ENCODE measurements at places on chromosomes 3 and 15.

DNA sequence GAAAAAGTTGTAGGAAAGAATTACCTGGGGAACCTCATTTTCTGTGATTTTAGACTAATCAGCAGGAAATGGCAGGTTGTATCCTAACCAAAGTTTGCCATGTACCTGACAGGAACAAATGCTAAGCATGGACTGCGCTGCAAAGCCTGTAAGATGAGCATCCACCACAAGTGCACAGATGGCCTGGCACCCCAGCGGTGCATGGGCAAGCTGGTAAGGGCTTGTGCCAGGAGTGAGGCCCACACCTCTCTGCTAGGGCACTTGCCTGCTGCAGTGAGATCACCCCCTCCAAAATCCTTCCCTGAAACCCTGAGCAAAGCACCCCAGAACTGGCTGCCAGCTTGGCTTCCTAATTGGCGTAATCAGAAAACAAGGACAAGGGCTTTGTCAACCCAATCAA lies 102.6 kb downstream of the STAC start:
- H3K4me3 ChIP-seq = no peak overlapping the region
- no peaks in the 10 kb centered on the region for H3K4me1 ChIP-seq

DNA sequence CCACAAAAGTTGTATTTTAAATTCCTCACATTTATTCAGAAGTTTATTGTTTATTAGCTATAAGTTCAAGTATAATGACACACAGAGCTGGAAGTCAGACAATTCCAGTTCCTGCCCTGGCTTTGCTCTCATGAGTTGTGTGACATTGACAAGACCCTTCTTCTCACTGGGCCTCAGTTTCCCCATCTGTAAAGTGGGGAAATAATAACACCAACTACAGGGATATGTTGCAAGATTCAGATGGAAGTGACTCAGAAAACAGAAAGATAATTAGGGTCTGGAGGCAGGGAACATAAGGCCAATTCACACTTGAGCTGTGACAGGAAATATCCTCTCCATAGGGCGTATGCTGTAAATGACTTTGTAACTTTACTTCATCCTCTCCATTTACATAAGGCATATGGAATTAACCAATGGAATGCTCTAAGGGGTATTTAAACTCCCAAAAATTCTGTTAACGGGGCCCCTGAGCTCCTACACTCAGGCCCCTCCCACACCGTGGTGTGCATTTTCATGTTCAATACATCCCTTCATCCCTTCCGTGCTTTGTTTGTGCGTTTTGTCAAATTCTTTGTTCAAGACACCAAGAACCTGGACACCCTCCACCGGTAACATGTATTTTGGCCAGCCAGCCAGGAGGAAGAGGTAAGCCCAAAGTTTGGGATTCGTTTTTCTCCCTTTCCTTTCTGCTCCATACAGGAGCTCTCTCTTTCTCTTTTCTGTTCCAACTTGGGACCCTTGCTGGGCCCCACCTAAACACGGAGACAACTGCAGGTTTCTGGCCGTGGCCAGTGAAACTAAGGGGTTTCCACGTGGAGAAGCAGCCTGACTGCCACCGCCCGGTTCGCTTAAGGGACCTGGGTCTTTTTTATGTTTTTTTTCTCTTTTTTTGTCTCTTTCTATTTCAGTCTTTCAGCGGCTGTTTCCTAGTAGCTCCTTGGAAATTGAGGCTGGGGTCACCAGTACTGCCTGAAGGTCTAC lies 16.9 kb downstream of the CYP11A1 start:
- no peaks in the 10 kb centered on the region for H3K4me1 ChIP-seq
- H3K27ac ChIP-seq = no peak overlapping the region
- H3K27me3 ChIP-seq = peaks cover 12% of the 10 kb centered on the region
- peaks cover 10% of the 10 kb centered on the region for H3K36me3 ChIP-seq
- H3K4me3 ChIP-seq = no peak overlapping the region
- no peak for DNase-seq

- no peak overlapping the region for H3K27ac ChIP-seq
- no peak for DNase-seq
- H3K27me3 ChIP-seq = peaks cover 17% of the 10 kb centered on the region
- no peak overlapping the region for H3K4me3 ChIP-seq
- H3K36me3 ChIP-seq = no peaks in the 10 kb centered on the region
- H3K4me1 ChIP-seq = no peaks in the 10 kb centered on the region
These were observed 23.9 kb upstream of the ST3GAL6 start for GRCh38 chr3:98739266-98739665.

DNA sequence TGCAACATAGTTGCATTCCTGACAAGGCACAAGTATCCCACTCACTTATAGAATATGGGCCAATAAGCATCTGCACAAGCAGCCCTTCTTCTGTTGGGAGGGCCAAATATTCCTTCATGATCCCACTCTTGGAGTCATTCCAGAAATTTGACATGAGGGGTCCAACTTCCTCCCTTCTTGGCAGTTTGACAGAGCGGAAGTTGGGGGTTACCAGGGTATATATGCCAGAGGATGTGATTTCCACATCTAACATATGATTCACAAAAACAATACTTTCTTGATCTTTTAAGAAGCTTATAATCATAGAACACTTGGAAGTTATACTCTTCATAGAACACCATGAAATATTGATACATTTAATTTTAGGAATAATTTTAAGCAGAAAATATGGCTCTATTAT lies 100.9 kb upstream of the CRBN start:
- H3K4me1 ChIP-seq = no peaks in the 10 kb centered on the region
- DNase-seq = no peak
- no peak overlapping the region for H3K27ac ChIP-seq

DNA sequence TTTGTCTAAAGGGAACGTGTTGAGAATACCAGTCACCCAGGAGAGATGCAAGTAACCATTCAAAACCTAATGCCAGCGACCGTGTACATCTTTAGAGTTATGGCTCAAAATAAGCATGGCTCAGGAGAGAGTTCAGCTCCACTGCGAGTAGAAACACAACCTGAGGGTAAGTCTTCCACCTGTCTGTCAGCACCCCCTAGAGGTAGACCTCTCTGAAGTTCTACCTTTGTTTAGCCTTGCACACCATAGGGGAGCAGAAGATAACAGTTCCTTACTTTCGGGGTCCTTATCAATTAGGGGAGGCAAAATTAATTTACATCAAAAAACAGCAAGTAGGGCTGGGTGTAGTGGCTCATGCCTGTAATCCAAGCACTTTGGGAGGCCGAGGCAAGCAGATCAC lies 124.4 kb downstream of the HCN4 start:
- no peaks in the 10 kb centered on the region for H3K27me3 ChIP-seq
- no peak for DNase-seq
- no peaks in the 10 kb centered on the region for H3K4me1 ChIP-seq
- no peak overlapping the region for H3K4me3 ChIP-seq
- peaks cover 16% of the 10 kb centered on the region for H3K36me3 ChIP-seq
- H3K27ac ChIP-seq = no peak overlapping the region

GRCh38 chr15:56102441-56102840 lies 109.0 kb upstream of the NEDD4 start:
- no peak for DNase-seq
- H3K27ac ChIP-seq = no peak overlapping the region
- no peaks in the 10 kb centered on the region for H3K4me1 ChIP-seq
- no peaks in the 10 kb centered on the region for H3K27me3 ChIP-seq
- peaks cover 13% of the 10 kb centered on the region for H3K36me3 ChIP-seq
